ENCODE measurements at places on chromosomes 6 and 20.

- no peak for DNase-seq
Observed at GRCh38 chr6:167401525-167402194, 76.8 kb downstream of the TTLL2 start.

- DNase-seq = no peak
Observed at GRCh38 chr6:143505111-143505510, 6.4 kb downstream of the FUCA2 start.

DNA sequence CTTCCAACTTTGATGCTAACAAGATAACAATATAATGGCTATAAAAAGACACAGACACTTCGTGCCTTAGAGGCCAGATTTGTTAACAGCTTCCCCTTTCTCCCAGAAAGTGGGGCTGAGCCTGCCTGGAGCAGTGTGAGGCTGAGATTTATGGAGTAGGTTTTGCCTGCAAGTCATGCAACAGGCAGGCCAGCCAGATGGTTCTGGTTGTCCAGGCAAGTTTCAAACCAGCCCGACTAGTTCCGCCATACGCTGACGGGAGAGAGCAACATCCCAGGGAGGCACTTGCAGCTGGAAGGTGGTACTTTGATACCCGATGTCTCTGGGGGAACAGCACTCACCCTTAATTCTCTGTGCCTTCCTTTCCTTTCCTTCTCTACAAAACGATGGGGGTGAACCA, 81.3 kb upstream of the NAA20 start:
- DNase-seq = no peak

DNA sequence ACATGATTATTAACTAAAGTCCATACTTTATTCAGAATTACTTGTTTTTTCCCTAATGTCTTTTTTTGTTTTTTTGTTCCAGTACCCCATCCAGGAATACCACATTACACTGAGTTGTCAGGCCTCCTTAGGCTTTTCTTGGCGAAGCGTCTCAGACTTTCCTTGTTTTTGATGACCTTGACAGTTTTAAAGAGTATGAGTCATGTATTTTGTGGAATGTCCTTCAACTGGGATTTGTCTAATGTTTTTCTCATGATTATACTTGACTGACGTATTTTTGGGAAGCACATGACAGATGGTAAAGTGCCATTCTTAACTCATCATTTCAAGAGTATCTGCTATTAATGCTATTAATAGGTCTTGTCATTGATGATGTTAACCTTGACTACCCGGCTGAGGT, 23.6 kb downstream of the ENPP1 start:
- no peak for DNase-seq

GRCh38 chr20:44115762-44116644, 71.0 kb downstream of the JPH2 start:
- no peak for DNase-seq

DNA sequence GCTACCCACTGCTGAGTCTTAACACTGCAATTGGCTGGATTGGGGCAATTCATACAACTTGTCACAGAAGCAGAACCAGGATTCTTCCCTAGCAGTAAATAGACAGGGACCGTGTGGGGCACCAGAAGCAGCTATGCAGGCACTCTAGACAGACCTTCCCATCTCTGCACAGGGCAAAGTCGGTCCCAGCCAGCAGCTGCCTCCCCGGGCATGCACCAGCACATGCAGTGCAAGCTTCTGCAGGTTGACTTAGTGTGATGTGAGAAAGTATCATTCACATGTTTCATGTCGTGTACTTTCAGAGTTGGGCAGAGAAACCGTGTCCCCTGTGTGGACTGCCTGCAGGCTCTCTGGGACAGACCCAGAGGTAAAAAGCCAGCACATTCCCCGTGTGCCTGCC, 98.0 kb upstream of the FOXA2 start:
- no peak for DNase-seq

- no peak for DNase-seq
Observed at GRCh38 chr20:55790178-55790577, 215.1 kb downstream of the CBLN4 start.

DNA sequence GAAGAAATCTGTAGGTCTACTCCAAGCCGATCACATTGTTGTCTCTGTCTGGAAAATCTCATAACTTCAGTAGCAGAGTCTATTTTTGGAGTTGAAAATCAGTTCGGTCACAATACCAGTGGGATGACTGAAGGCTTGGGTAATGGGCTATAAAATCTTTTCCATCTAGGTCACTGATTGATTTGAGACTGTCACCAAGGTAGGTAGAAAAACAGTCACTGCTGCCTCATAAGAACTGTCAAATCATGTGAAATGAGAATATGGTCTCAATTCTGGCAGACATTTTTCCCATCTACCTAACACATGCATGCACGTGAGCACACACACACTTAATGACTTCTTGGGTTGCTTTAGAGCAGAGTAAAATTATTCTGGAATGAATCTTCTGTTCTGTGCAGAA, 1162.8 kb upstream of the CITED2 start:
- DNase-seq = no peak

DNA sequence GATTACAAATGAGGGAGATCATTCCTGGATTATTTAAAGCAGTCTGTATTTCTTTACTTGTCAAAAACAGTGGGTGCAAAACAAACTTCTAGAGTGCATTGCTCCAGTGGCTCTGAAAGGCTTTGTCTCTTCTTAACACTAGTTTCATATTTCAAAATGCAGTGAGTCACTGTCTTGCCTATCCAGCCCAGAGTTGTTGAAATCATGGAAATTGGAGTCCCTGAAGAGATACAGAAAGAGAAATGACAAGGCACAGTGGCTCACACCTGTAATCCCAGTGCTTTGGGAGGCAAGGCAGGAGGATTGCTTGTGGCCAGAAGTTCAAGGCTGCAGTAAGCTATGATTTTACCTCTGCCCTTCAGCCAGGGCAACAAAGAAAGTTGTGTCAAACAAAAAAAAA, 11.3 kb downstream of the SLC2A12 start:
- DNase-seq = no peak
